ENCODE measurements at places on chromosomes 1 and 21. TPM values are rescaled to one million over a fixed set of nuclear protein-coding genes. Genes with fewer than 3 reads are reported as not detected.

GRCh38 chr1:25867210-25867991 lies 8.1 kb downstream of the PAQR7 start:
- DNase-seq: no peak

DNA sequence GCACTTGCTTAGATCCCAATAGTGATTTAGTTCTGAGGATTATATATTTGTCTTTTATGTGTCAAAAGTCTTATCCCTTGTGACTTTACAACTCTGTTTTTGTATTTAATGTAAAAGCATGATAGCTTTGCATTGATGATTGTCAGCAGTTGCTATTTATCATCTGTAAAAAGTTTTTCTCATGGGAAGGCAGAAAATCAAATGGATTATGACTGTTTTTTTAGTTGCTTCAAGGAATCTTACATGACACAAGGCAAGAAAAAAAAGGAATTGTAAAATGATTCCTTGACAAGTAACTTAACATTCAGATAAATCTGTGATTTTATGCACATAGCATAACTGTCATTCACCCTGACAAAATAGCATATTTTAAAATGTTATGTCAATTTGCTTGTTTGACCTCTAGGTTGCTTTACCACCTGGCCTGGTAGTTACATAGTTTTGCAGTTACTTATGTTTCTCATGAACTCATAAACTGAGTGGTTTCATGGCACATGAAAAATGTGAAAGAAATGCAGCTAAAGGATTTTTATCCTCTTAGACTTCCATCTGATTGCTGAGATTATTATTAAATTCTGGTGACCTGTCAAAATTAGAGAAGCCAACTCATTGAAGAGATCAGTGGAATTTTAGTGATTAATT lies 622.6 kb downstream of the ADGRL2 start:
- no peak for DNase-seq

The CRTC2 gene
- total RNA-seq: 4.6 TPM

GRCh38 chr1:209398313-209398991 lies 185.1 kb upstream of the CAMK1G start:
- no peak for DNase-seq

DNA sequence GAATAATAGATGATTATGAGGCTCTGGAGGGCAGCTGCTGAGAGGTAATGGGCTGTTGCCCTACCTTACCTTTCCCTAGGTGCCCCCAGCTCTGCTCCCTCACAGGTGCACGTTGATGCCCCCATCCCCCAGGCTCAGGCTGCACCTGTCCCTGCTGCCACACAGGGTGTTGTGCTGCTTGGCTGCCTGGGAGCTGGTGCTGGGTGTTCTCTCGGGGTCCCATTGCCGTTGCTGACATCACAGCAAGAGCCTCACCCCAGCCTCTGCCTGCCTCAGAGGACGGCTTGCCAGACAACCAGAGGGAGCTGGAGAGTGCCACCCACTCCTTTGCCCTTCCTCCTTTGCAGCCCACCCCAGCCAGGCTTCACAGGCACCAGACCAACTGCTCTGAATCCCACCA lies 31.4 kb upstream of the DMBX1 start:
- DNase-seq: no peak

DNA sequence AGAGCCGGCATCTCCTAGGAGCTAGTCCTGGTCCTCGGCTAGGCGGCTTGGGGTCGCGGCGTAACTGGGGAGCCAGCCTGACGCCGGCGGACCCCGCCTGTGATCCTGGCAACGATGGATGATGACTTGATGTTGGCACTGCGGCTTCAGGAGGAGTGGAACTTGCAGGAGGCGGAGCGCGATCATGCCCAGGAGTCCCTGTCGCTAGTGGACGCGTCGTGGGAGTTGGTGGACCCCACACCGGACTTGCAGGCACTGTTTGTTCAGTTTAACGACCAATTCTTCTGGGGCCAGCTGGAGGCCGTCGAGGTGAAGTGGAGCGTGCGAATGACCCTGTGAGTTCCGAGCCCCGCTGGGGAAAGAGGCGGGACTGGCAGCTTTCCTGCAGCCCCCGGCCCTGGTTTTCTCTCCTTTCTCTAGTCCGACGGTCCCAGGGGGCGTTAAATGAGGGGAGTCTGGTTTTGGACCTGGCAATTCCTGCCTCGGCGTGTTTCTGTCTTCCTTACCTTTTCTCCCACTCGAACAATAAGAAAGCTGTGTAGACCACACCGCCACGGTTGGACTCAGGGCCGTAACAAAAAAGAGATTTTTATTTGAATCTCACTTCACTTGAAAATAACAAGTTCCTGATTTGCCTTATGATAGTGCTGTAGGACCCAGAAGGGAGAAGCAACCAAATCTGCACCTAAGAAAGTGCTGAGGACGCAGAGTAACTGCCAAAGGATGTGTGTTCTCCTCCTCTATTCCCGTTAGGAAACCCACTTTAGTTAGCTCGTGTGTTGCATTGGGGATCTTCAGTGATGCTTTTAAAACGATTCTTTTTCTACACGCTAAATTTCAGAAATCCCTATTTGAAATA lies at the start of gene SPRTN:
TSS of gene SPRTN (plus strand) at position 24 of the 859 bp plus-strand sequence. CDS start at position 115, 91 bp downstream.
- peak; percentile 24 for DNase-seq

The RIPK4 gene
- total RNA-seq: under 0.01 TPM

The ALX3 gene
- not detected for total RNA-seq

GRCh38 chr1:7011826-7012225 lies 226.6 kb downstream of the CAMTA1 start:
- DNase-seq: no peak

GRCh38 chr1:56278061-56278460 lies 301.3 kb downstream of the PLPP3 start:
- no peak for DNase-seq

DNA sequence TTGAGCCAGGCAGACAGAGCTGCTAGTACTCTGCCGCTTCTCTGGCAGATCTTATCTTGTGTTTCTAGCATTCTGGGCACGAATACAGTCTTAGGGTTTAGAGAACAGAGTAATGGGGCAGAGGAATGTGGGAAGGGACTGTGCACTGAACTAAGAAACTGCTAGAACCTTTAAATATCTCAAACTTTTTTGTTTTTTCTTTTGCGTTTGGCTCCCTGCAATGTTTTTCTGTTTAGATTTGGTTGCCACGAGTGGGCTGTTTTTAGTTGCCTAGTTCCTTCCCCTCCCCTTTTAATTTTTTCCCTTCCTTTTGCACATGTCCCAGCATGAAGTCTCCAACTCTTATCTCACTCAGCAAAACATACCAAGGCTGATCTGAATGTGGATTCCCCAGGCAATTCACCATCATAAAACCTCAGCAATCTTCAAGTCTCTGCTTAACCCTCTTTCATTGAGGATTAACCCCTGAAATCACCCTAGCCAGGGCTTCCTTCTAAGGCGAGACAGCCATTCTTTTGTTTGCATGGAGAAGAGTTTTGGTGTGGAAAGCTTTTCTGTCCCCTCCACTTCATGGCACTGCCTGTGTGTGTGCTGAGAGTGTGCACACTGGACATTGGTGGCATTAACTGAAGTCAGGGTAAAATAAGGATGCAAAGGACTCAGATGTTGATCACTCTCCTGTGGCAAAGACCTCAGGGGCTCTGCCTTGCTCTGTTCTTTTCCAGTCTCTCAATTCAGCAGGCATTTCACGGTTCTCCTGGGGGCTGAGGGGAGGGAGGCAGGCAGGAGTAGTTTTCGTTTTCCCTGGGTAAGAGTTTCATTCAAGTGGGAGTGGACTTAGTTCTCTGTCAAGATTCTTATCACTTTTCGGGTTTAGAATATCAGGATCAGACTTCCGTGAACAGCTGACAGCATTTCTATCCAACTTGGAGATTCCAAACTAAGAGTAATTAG lies 2.8 kb upstream of the ATF3 start:
- no peak for DNase-seq

DNA sequence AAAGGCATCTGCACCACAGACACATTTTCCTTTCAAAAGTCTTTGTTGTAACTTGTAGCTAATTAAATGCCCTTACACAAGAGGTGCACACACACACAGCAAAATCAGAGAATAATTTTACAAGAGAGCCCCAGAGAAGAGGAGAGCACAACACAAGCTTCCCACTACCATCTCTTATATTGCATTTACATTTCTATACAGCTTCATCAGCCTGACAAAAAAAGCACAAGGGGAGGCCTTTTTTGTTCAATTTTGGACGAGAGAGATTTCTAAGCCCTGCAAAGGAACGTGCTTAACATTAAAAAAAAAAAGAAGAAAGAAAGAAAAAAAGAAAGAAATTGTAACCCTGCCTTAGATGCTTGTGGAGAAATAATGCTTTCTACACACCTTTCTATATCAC lies 17.1 kb upstream of the ESRRG start:
- DNase-seq: no peak

GRCh38 chr1:248844526-248844925 lies 6.5 kb downstream of the ZNF672 start:
- DNase-seq: no peak

GRCh38 chr1:187408212-187409004 lies 579.7 kb downstream of the PLA2G4A start:
- DNase-seq: no peak

DNA sequence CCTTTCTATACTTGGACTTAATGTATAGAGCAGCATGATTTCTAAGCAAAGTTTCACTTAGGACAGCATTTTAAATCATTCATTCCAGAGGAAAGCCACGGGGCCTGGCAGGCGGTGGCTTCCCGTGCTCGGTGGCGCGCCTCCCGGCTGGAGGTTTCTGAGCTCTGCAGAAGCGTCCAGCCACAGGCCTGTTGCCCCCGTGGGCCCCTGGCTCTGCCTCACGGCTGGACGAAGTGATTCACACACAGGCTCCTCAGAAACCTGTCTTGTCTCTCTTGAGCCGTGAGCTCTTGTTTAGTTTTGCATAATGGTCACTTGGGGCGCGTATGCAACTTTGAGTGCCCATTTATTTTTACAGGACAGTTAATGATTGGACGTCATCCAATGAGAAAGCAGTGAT lies 22.1 kb upstream of the DIP2A start:
- no peak for DNase-seq

DNA sequence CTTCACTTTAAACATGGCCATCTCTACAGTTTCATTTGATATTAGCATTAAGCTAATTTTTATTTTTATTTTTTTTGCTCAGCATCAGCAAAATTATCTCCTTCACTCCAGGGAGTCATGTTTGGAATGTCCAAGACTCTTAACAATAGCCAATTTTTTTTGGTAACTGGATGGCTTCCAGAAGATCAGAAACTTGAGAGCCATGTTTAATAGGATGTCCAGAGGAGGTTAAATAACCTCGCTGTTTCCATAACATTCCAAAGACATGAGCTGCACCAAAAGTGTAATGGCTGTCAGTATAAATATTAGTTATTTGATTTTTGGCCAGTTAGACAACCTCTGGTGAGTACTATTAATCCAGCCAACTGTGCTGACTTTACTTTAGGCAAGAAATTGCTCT lies 80.7 kb downstream of the DNTTIP2 start:
- DNase-seq: no peak

The ADAM30 gene
- not detected for total RNA-seq

DNA sequence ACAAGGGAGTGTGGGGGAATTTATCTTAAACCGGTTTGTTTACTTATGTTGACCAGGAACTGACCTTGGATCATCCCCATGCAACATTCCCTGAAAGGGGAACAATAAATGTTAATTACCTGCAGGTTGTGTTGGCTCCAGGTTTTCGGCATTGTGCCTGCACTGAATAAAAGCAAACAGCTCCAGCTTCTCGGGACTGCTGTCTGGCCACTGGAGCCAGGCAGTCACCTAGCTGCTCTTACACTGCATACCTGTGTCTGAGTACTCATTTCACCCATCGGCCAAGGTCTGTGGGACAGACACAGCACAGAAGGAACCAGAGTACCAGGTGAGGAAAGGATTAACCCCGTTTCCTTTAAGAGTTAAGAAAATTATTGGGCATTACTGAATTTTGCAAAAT lies 32.7 kb upstream of the CTBS start:
- no peak for DNase-seq

The FTCD gene
- not detected for total RNA-seq

The TIAM1 gene
- 0.22 TPM for total RNA-seq

DNA sequence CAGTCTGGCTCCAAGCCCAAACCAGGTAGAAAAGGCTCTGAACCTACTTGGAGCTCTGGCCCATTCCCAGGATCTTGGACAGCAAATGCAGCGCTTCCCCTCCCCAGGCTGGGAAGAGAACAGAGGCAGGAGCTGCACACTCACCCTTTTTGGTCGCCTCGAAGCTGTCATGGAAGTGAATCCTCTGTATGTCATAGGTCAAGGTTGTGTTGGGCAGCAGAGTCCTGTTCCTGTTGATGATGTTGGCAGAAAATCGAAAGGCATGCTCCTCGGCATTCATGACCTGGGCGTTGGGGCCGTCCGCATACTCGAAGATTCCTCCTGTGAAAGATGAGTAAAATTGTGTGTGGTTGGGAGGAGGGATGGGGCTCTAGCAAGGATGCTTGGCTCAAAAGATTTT lies 143.5 kb downstream of the GRIK3 start:
- DNase-seq: no peak

DNA sequence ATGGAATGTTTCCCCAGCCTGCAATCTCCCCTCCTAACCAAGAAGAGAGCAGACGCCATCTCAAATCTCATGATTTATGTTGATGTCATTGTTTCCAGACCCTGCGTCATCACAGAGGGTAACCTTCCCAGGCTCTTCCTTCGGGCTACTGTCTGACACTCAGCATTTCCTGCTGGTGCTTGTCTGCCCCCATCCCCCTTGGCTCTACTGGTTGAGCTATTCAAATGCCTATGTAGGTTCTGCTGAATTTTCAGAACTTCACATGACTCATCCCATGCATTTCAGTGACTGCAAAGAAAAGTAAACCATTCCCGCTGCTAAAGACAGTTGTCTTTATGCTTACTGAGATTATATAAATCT lies 24.8 kb upstream of the ITPKB start:
- DNase-seq: peak; percentile 88

DNA sequence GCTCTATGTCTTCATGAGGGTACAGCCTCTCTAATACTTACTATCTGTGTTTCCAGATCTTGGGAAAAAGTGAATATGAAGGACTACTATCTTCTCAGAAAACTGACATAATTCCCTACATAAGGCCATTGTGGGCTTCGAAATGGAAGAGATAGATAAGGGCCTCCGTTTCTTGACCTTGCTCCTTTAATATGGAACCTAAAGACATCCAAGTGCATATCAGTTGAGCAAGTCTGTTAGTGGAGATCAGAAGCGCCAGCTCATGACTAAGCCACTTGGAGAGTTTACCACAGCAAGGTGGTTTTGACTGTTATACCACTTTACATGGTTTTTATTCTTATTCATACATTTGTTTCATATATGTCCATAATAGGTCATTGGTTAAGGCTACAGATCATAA lies 35.3 kb upstream of the FCER1A start:
- no peak for DNase-seq

GRCh38 chr1:203490607-203491006 lies 3.3 kb upstream of the OPTC start:
- DNase-seq: no peak

- no peak for DNase-seq
Measured at GRCh38 chr1:182340233-182341058, 51.1 kb downstream of the GLUL start.

The TMEM61 gene
- total RNA-seq: not detected

DNA sequence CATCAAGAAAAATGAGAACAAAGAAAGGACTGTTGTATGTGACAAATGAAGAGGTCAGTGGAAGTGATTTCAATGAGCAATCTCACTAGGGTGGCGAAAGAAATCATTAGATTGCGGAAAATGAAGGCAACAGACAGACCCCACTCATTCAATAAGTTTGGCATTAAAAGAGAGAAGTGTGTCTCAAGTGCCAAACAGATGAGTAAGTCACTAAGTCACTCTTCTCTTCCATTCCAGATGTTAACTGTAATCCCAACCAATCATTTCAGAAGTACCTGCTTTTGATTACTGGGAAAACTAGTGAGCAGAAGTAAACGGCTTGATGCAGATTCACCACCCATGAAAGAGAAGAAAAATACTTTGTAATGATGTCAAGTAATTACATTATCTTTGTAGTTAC lies 144.3 kb upstream of the PRMT6 start:
- DNase-seq: no peak
